Stimulated activated CD8-positive, alpha-beta memory T cell treated with anti-CD3 and anti-CD28 coated beads, Interleukin-15, amount 100 ng/mL, for 1 hour (primary cell): ENCODE measurements at places on chromosomes 7 and 10.

GRCh38 chr7:50812841-50813475, 30.3 kb upstream of the GRB10 start:
- DNase-seq = no peak

DNA sequence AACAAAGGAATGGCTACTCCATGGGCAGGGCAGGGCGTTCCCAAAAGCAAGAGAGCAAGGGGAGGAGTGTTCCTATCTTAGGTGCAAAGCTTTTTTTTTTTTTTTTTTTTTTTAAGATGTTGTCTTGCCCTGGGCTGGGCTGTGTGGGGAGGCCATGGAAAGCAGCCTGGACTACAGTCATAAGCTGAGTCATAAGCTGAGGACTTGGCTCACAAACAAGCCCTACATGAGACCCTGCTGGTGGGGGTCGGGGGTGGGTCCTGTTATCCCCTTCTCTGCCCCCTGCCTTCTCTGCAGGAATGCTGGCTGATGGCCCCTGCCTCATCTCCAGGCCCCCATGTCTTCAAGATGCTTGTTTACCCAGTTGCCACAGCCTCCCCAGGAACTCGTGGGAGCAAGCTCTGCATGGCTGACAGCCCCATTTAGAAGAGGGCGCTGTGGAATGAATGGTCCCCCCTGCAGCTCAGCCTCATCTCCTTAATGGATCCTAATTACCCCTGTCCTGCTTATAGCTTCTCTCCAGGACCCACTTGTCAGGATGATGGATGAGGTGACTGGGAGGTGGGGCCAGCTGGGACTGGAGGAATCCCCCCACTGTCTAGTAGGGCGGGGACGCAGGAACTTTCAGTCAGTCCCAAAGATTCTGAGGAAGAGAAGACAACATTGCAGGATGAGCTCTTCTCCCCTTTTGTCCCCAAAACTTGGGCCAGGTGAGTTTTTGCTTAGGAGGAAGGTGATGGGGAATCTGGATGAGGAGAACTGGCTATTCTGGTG, 340.8 kb upstream of the PODXL start:
- DNase-seq = no peak

DNA sequence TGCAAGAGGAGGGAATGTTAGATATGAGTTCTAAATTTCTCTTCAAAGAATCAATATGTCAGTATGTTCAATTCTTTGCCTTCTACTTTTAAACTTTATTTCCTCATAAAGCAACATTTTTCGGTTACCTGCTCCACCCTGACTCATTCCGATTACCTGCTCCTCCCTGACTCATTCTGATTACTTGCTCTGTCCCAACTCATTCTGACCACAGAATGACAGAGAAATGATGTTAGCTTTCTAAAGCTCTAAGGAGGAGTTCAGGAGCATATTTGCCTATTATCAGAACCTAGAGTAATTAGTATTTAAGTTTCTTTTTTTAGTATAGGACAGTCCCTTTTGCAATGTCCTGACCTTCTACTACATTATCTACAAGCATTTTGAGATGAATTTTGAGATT, 24.5 kb upstream of the PPP1R9A start:
- DNase-seq = no peak

DNA sequence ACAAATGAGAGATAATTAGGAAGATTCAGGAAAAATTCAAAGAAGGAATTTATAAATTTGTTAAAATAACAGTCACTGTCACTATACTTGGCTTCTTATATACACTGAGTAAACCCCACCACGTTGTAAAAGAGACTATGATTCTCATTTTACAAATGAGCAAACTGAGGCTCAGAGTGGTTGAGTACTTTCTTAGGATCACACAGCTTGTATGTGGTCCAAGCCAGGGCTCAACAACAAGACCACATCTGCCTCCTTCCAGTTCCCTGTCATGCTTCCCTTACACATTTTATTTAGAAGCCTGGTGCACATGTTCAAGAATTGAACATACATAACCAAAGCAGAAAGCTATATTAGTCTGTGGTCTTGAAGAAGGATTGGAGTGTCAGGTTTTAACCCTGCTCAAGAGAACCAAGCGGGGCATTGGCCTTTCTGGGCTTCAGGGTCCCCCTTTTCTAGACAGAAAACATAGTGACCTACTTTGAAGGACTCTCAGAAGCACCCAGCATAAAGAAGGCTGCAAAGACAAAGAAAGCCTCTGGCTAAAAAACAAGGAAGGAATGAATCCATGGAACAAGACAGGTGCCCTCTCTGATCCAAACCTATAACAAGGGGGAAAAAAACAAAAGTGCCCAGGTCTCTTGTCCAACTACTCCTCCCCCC, 846 bp downstream of the MRLN start:
- DNase-seq = no peak

DNA sequence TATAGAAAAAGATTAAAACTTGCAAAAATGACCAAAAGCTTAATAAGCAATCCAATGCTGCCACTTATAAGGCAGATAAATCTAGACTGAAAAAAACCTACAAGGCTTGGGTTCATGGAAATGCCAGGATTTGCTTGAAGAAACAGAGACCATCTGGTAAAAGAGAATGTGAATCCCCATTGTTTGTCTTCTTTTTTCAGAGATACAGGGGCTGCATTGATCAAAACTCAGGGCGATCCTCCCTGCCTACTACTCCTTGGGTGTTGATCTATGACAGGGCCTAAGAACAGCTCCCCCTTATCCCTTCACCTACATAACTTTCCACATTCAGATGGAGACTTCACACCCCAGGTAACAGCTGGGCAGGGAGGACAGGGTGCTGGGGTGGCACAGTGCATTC, 3.3 kb upstream of the TSGA13 start:
- no peak for DNase-seq

DNA sequence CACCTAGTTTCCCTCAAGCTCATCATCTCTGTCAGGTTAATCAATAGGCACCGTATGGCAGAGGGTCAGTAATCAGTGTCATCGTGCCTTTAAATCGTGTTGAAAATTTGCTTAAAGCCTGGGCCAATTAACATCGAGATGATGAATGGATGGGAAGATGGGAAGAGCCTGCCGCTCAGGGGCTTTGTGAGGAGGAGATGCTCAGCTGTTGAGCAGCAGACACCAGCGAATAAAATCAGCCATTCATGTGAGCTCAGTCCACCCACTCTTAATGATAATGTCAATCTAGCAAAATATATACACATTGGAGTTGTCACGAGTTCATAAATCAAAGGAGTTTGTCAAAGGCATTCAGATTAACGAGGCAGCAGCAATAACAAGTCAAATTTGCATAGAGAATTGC, 97.7 kb downstream of the BTRC start:
- no peak for DNase-seq

DNA sequence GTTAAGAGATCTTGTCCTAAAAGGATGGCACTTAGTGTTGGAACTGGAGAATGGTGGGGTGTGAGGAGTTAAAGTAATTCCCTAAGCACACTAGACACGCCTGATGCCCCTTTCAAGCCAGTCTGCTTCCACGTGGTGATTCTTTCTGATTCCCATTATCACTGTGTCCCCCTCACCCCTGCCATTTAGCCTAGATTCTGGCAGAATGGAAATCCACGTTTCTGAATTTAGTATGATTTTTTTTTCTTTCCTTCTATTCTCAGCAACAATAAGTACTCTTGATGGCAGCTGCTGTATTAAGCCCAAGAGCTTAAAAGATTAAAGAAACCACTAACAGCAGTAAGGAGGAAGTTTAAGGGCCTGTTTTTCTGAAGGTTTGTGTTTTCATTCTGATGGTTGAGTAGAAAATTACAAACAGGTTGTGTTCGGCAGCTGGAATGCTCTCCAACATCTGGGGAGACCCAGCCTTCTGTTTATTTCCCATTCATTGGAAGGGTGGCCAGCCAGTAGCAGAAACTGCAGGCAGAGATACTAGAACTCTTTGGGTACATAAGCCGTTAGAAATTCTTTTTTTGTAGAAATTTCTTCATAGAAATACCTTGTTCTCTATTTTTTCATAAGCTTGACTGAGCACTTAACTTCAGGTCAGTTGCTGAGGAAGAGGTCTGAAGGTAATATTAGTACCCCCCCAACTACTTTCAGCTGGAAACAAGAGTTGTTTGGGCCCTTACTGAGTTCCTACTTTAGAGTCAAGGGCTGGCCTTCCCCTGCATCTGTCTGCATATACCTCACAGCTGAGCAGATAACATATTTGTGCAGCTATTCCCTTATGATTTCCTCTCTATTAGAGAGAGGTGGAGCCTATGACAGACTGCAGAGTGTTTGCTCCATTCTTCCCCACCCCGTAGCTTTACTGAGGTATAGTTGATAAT, 355.1 kb downstream of the AUTS2 start:
- DNase-seq = no peak

DNA sequence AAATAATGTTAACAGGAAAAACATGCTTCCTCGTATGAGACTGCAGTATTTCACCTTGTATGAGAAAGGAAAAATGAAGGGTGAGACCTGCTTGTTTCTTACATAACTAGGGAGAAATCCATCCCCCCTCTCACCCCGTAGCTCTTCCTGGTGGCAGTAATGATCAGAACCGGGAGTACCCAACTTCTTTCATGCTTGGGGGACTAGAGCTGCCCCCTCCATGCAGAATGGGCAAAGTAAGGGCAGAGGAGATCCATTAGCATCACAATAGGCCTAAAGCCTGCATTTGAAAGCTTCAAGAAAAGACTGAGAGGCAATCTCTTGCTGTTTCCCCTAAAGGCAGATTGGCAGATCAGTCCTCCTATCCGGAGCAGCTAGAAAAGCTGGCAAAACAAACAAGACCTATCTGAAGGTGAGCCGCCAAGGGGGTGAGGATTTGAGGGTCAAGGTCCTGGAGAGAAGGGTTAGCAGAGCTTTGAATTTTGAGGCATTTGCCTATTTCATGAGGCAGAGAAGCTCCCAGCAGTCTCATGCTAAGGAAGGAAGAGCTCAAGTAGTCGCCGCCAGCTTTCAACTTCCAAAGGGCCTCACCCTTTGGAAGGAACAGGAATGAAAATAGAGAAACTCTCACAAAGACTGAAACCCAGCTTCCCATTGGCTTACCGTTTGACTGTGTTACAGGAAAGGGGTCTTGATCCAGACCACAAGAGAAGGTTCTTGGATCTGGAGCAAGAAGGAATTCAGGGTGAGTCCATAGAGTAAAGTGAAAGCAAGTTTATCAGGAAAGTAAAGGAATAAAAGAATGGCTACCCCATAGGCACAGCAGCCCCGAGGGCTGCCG, 36.2 kb downstream of the BAG3 start:
- no peak for DNase-seq

GRCh38 chr7:50595491-50596102, 30.4 kb upstream of the DDC start:
- no peak for DNase-seq

- no peak for DNase-seq
Measured at GRCh38 chr7:30344513-30344912, 60.1 kb downstream of the ZNRF2 start.

DNA sequence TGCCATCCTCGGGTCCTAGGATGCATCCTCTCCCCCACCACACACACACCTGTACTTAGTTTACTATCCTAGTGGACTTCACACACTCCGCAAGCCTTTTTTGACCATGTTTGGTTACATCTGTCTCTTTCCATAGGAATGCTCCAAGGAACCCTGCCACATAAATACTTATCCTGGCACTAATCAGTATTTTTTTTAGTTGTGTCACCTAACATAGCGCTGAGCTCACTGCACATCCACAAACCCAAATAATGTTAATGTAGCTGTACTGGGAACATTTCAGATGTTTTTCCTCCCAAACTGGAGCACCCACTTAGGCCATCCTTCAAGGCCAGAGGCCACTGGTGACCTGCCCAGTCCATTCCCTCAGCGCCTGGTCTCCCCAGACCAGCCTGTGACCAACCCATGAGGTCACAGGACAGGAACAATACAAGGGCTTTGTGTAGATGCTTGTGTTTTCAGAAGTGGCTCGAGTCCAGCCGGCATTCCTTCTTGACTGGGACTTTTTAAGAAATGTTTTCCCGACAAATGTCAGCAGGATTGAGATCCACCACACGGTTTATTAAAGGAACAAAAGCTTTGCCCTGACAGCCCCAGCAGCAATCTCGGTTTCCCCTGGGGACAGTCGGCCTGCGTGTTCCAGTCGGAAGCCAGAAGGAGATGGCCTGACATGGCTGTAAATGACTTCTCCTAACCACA, 181.4 kb downstream of the JCAD start:
- no peak for DNase-seq

DNA sequence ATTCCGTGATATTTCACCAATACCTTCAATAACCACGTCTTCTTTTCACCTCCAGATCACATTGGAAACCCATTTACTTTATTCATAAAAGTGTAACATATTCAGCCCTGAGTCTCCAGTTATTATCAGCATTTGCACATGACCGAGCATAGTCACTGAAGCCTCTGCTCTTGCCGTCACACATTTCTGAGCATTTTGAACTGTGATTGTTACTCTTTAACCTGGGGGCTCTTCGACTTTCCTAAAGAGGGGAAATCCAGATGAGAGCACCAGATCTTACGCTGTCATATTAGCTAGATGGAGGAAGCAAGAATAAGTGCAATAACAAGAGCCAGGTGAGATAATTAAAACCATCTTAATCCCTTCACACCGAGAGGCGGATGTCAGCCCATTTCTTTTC, 260.0 kb upstream of the NRP1 start:
- DNase-seq = no peak

DNA sequence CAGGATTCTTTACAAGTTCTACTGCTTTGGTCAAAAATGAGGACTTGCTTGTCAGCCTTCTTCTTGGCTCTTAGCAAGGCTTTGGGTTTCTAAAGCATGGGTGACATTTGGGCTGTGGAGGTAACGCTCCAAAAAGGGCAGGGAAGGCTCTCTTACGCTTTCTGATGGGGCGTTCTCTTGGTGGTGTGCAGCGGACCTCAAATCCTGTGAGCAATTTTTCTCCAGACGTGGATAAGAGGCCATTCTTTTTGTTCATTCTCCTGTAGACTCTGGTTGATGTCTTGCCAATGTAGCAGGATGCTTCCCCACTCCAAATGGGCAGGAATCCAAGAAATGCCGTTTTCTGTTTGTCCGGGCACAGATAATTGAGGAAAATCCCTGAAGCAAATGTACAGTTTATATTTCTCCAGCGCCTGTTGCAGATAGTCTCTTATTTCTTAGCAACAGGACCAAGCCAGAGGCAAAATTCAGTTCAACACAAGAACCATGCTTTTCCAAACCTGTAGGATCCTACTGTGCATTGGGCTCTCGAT, 138.4 kb upstream of the NFE2L3 start:
- DNase-seq = no peak

GRCh38 chr10:82037076-82037475, 162.1 kb downstream of the NRG3 start:
- no peak for DNase-seq

GRCh38 chr10:17586821-17587234, 30.3 kb downstream of the HACD1 start:
- DNase-seq = no peak

DNA sequence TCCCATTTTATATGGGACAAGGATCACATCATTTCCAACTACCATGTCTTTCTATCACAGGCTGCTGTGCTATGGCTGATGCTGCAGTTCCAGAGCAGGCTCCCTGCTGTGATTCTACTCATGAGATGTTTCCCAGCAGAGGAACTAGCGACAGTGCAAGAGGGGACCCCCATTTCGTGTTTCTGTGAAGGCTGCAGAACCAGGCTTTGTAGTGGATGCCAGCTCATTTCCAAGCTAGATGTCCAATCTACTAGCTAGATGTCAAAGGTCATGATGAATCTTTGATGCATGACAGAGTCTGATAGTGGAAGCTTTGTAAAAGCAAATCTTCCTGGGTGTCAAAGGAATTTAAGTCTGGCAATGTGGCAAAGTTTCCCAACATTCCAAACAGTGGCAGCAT, 21.2 kb upstream of the MYO3A start:
- no peak for DNase-seq

GRCh38 chr7:2152646-2153045, 80.1 kb downstream of the MAD1L1 start:
- DNase-seq = no peak

GRCh38 chr7:151144387-151144786, 23.1 kb downstream of the GBX1 start:
- DNase-seq = no peak
